ENCODE measurements at places on chromosomes 5 and 9. TPM values are rescaled to one million over a fixed set of nuclear protein-coding genes. Genes with fewer than 3 reads are reported as not detected.
A peak's percentile ranks its signal among the peaks of the same experiment; 100 is the strongest.

The BAAT gene
- 0.13 TPM for total RNA-seq

DNA sequence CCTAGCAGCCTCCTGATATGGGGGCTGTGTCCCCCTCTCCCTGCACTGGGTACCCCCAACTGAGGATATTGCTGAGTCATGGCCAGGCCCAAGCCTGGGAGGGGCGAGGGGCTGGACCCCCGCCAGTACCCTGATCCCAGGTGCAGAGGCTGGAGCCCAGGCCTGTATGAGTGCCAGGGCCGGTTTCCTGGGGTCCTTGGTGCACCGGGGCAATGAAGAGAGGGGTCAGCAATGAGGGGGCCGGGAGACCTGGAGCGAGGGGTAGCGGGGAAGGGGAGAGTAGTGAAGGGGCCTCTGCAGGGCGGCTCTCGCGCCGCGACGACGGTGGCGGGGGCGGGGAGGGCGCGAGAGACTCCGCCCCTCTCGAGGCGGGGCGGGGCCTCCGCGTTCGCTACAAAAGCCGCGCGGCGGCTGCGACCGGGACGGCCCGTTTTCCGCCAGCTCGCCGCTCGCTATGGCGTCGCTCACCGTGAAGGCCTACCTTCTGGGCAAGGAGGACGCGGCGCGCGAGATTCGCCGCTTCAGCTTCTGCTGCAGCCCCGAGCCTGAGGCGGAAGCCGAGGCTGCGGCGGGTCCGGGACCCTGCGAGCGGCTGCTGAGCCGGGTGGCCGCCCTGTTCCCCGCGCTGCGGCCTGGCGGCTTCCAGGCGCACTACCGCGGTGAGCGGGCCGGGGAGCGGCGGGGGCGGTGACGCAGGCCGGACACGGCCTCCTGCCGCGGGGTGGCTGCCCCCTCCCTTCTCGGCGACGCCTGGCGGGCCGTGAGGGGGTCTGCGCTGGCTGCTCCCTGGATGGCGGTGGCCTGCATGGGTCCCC lies at the start of gene SQSTM1:
TSS of gene SQSTM1 (plus strand) at position 423 of the 815 bp plus-strand sequence. CDS start at position 455, 32 bp downstream.
- DNase-seq, result peak; percentile 93

- peak; percentile 84 for DNase-seq
Measured at GRCh38 chr5:135834639-135835529, at the start of gene SLC25A48. SLC25A48 (plus strand) TSS chr5:135834663; CDS start chr5:135834848, 185 bp downstream.

GRCh38 chr5:149174847-149175234 lies 33.5 kb downstream of the ABLIM3 start:
- no peak for DNase-seq

DNA sequence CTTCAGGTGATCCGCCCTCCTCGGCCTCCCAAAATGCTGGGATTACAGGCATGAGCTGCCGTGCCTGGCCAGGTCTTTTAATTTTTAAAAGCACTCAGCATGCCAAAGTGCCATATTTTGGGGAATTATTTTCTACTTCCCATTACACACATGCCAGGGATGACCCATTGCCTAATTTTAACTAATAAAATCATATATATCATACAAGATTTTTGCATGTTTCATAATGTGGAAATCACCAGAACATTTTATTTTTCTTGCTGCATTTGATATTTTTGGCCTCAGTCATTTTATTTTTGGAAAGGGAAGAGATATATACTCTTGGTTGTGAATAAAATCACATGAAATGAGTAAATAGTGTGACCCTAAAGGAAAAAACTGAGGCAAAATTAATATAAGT lies 45.3 kb upstream of the TENT2 start:
- DNase-seq, result no peak

GRCh38 chr9:94031380-94031779 lies 52.9 kb upstream of the PTPDC1 start:
- no peak for DNase-seq

Data from osteocyte (in vitro differentiated cells).